T-cell (primary cell): ENCODE measurements at places on chromosomes 3 and 15. TPM values are rescaled to one million over a fixed set of nuclear protein-coding genes. Genes with fewer than 3 reads are reported as not detected.

HGD gene
- total RNA-seq: 2.0 TPM

IL17RB gene
- total RNA-seq: 2.4 TPM

- DNase-seq: no peak
These were observed 9.5 kb downstream of the SLCO2A1 start for GRCh38 chr3:134020135-134020680.

- no peak for DNase-seq
These were observed 73.7 kb upstream of the ACAN start for GRCh38 chr15:88729581-88729980.
